ENCODE measurements at places on chromosomes 2 and 18.

- DNase-seq: peak; percentile 84
Measured at GRCh38 chr2:240567872-240568677, at the start of gene RNPEPL1. Gene RNPEPL1 (plus strand): TSS chr2:240568484. CDS start chr2:240568587, 103 bp downstream.

GRCh38 chr2:19991895-19992294, 2.0 kb upstream of the WDR35 start:
- DNase-seq: no peak

- DNase-seq: no peak
Measured at GRCh38 chr2:146587291-146587713, 1257.5 kb upstream of the ACVR2A start.

DNA sequence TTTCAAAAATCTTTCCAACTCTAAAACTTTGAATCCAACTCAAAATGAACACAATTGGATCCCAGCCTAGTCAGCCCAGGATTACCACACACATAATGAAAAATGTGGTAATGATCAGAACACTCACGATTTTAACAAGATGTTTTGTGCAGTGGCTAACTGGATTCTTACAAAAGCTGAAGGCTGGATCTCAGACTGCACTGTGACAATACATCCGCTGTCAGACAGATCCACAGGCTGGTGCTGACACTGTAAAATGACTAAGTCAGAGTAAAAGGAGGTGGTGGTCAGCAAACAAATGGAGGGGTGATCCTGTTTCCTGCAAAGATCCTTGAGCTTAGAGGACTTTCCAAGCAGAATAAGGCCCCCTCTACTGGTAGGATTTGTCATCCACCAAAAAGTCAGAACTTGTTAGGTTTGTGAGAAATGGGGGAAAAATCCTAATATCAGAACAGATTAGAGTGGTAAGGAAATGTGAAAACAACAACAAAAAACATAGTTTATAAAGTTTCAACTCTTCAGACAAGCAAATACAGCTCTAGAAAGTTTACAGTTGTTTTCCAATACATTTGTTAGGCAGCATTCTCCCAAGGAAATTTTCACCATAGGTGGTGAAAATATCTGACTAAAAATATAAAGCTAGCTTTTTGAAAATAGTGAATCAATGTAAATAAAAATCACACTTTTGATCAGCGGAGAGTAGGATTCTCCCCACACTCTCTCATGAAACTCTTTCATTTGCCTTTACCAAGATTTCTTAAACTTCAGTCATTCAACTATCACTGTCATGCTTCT, 211.9 kb downstream of the AGPS start:
- DNase-seq: peak; percentile 17

DNA sequence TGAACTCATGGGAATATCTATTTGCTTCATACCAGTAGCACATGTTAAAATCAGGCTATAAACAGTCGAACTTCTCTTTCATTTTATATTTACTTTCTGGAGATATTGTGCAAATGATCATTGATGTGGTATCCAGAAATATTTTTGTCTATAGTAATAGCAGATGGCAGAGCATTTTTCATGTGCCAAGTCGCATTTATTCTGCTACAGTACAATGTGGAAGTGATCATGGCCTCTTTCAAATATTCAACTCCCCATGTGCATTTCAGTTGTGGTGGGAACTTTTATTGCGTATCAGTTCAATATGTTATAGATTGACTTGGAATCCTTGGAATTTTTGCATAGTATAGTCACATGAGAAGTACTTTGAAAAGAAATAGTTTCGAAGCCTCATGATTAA, 57.4 kb downstream of the RHBDD1 start:
- DNase-seq: no peak

- no peak for DNase-seq
Measured at GRCh38 chr2:118851650-118852049, 4.2 kb upstream of the EN1 start.

DNA sequence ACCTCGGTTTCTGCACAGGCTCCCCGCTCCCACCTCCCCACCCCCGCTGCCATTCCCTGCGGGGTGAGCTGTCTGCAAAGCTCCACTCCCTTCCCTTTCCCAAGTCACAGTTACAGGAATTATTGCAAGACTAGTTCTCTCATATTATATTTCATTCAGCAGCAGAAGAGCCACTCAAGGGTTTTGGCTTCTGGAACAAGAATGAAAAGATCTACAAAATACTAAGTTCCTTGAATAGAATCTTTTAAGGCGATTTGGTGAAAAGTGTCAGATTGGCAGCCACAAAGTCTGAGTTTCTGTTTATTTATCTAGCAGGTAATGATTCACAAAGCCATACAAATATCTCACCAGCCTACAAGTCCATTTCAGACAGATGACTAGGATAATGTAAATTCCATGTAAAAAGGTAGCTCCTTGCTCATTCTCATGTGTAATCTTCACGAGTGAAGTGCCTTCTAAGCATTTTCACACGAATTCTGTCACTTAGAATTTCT, 221.9 kb upstream of the RBBP8 start:
- no peak for DNase-seq

- DNase-seq: no peak
Measured at GRCh38 chr2:95526360-95527341, 42.1 kb upstream of the TRIM43B start.

- no peak for DNase-seq
Measured at GRCh38 chr18:35432565-35433001, 55.4 kb upstream of the ZNF396 start.

- DNase-seq: no peak
Measured at GRCh38 chr2:120513776-120514357, 167.9 kb downstream of the INHBB start.

DNA sequence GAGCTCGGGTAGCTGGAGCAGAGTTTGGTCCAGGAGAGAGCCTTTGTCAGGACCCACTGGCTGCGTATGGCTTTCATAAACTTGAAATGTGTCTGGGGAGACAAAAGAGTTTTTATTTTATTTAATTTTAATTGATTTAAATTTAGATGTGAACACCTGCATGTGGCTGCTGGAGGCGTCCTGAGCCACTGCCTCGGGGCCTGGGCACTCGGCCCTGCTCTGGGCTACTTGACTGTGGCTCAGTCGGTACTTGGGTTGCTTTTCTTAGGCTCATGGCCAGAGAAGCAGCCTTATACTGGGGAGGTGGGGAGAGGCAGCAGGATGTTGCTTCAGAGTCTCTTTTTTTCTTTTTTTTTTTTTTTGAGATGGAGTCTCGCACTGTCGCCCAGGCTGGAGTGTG, 661.8 kb upstream of the HS6ST1 start:
- peak; percentile 71 for DNase-seq

DNA sequence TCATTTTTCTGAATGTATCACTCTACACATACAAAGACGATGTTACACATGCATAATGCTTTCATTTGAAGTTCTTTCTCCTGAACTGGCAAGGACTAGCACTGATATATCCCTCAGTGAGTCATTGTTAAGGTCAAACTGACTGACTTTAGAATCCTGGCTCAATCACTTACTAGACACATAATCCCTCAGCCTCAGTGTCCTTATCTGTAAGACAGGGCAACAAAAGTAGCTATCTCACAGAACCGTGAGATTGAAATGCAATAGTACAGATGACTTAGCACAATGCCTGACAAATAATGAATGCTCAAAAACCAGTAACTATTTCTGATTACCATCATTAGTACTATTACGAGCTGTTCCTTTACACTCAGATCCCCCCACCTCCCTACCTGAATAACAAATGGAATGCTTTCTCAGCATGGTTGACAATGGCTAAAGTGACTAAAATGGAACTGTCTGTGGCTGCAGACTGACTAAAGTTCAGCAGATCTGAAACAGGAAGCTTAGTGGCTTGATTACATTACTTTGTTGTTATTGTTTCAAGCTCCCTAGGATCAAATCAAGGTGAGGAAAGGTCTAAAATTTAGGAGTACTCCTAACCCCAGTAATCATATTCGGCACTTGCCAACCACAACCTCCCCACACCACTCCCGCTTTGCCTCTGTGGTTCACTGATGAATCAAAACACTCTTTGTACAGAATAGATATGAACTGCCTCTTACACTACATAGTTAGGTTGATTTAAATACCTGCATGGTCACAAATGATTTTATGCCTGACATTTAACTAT, 35.8 kb upstream of the CACNB4 start:
- DNase-seq: no peak

DNA sequence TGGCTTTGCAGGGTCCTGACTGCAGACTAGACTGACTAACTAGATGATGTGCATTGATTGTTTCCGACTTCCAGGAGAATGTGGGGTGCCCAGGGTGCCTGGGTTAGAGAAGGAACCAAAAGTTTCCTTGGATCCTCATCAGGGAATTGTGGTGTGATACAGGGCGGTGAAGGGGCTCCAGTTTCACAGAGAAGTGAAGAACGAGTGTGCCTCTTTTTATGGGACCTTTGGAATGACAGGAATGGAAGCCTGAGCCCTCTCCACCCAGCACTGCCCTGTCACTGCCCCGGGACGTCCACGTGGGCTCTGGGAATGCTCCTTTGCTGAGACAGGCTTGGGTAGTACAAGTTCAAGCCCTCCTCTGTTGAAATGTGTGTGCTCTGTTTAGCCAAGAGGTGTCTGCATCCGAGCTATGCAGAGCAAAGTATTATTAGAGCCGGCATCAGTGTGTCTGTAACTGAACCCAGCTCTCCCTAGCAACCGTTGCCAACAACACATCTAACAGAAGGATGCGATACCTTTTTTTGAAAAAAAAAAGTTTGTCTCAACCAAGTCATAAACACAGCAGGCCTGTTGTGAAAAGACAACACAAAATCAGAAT, 183.6 kb downstream of the SMAD7 start:
- DNase-seq: no peak

DNA sequence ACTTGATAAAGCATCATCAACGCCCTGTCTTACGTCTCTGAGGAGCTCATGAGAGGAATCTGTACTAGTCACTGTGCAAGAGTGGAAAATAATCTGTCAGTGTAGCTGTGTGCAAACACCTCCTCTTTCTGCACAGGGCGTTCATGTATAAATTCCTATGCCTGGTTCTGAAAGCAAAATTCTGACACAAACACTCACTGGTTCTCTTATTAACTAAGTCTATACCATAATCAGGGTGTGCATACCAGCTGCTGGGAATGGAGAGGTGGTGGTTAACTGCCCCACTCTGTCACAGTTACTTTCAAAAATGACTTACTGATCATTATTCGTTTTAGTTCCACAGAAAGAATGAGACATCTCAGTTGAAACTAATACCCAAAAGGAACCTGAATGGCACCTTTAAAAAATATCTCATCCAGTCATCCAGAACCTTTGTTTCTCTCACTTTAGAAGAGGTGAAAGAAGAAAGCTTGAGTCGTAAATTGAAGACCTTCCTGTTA, 35.7 kb downstream of the STK39 start:
- DNase-seq: no peak

DNA sequence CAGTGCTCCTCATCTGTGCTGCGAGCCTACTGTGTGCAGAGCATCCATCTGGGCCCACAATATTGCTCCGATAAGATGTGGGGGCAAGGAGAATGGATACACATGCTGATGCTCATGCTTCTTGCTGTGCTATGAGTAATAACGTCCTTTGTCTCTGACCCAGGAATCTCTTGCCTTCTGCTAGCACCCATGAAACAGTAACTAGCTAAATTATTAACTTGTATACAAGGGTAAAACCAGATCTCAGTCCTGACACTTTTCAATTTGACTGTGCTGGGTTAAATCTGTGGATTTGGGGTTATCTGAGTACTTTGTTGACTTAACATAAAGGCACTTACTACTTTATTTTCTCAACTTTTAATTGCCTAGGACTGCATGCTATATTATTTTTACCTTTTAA, 357.6 kb downstream of the SLC4A3 start:
- no peak for DNase-seq

DNA sequence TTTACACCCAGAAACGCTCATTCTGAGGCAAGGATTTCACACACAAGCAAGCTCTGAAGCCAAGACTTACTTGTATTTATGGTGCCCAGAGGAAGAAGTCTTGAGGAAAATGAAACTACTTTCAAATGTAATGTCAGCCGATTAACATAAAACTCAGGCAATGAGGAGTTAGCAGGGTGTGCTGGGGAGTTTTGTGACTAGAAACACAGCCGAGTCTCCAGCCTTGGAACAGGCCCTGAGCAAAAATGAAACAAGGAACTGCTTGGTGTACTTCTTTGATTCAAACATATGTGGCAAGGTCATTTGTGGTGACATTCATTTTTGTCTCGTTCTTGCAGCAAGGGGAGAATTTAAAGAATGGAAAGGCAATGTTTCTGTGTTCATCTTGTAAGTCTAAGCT, 4.5 kb downstream of the DYTN start:
- no peak for DNase-seq

GRCh38 chr2:230202430-230203109, 17.2 kb downstream of the SP110 start:
- no peak for DNase-seq

DNA sequence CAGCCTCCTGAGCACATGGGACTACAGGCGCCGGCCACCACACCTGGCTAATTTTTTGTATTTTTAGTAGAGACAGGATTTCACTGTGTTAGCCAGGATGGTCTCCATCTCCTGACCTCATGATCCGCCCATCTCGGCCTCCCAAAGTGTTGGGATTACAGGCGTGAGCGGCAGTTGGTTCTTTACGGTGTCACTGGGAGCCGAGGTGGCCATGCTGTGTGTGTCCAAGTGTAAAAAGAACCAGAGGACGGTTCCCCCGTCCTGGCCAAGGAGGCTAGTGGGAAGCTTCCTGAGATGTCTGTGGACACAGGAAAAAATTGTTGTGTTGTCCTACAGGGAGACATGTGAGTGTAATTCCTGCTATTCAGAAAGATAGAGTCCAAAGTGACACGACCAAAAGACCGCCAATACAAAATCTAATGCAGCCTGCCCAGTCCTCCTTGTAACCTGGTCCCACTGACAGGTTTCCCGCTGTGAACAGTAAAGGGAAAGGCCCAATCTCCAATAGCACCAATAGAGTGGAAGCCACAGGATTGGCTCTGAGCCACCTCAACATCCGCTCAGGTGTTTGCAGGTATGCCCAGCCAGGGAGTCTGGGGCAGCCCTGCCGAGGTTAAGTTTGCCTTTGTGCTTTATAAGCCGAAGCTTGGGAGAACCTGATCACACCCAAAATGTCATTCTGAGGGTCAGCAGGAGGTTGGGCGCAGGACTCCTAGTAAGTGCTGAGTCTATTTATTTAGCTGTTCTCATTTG, 40.6 kb downstream of the NCK2 start:
- DNase-seq: no peak

GRCh38 chr2:9779596-9780264, 63.5 kb upstream of the TAF1B start:
- no peak for DNase-seq

DNA sequence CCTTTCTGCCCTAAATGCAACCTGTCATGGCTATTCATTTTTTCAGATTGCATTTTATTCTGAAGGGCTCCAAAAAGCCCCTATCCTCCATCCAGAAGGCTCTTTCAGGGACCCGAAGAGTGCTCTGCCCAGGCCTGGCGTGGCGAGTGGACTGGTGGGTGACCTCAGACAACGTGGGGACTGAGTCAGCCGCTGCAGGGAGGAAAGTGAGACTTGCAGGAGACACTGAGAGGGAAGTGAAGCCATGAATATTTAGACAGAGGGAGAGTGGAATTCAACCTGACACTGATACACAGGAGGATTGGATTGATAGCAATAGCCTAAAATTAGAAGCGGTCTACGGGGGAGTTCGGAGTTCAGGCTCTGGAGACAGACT, 63.6 kb upstream of the SIX2 start:
- DNase-seq: peak; percentile 60

GRCh38 chr18:6294148-6294784, 120.4 kb downstream of the L3MBTL4 start:
- DNase-seq: no peak
